ENCODE measurements at places on chromosomes 12 and 14. TPM values are rescaled to one million over a fixed set of nuclear protein-coding genes. Genes with fewer than 3 reads are reported as not detected.

The VDR gene
- polyA plus RNA-seq = 11.3 TPM

The FBLN5 gene
- polyA plus RNA-seq = 63.2 TPM

The PKP2 gene
- 37.1 TPM for polyA plus RNA-seq

The TAS2R7 gene
- not detected for polyA plus RNA-seq

The OLR1 gene
- polyA plus RNA-seq = 2.6 TPM

The RNFT2 gene
- polyA plus RNA-seq = 2.0 TPM

The BBS10 gene
- polyA plus RNA-seq = 12.6 TPM

The TAS2R46 gene
- polyA plus RNA-seq = 0.13 TPM

The ATXN3 gene
- polyA plus RNA-seq = 19.4 TPM

The BCL11B gene
- polyA plus RNA-seq = 4.0 TPM

The MAP3K12 gene
- polyA plus RNA-seq = 13.7 TPM

The TMEM19 gene
- 19.5 TPM for polyA plus RNA-seq

The CCDC196 gene
- 0.72 TPM for polyA plus RNA-seq

The BIN2 gene
- polyA plus RNA-seq = 7.0 TPM

The IPO8 gene
- 37.3 TPM for polyA plus RNA-seq

The KRT72 gene
- polyA plus RNA-seq = 2.0 TPM

The BCAT1 gene
- 6.1 TPM for polyA plus RNA-seq

The MYF6 gene
- polyA plus RNA-seq = 0.21 TPM

The OR4N5 gene
- not detected for polyA plus RNA-seq

The LRP1-AS gene
- 1.7 TPM for polyA plus RNA-seq

The SLC6A15 gene
- polyA plus RNA-seq = 1.8 TPM

The FOXN4 gene
- 0.10 TPM for polyA plus RNA-seq

The CAMKK2 gene
- polyA plus RNA-seq = 45.5 TPM

The DNAJC22 gene
- 50.0 TPM for polyA plus RNA-seq

The SPATS2 gene
- 22.7 TPM for polyA plus RNA-seq

The SERPINA9 gene
- not detected for polyA plus RNA-seq

The NRIP2 gene
- 4.2 TPM for polyA plus RNA-seq

The PLEK2 gene
- 39.6 TPM for polyA plus RNA-seq

The USP44 gene
- 0.93 TPM for polyA plus RNA-seq

The ART4 gene
- polyA plus RNA-seq = 6.3 TPM

The LRTM2 gene
- 0.13 TPM for polyA plus RNA-seq

The TMEM229B gene
- 11.9 TPM for polyA plus RNA-seq

The HOMEZ gene
- polyA plus RNA-seq = 15.7 TPM

The DHRS2 gene
- 0.84 TPM for polyA plus RNA-seq

The ALDH1L2 gene
- polyA plus RNA-seq = 1.6 TPM

The OR4K5 gene
- polyA plus RNA-seq = not detected

The ASCL1 gene
- 6.4 TPM for polyA plus RNA-seq

The ADAMTS20 gene
- polyA plus RNA-seq = 0.49 TPM

The OVCH1 gene
- 0.28 TPM for polyA plus RNA-seq
